ENCODE measurements at places on chromosomes 13 and 19. TPM values are rescaled to one million over a fixed set of nuclear protein-coding genes. Genes with fewer than 3 reads are reported as not detected.

The POGLUT2 gene
- total RNA-seq, result 11.1 TPM

The DCT gene
- 0.06 TPM for total RNA-seq

The TYROBP gene
- 0.96 TPM for total RNA-seq

The OSCAR gene
- 0.44 TPM for total RNA-seq

GRCh38 chr13:62173958-62174357 is 758.3 kb upstream of the PCDH20 start:
- no peak for DNase-seq

- peak; percentile 39 for DNase-seq
Measured at GRCh38 chr19:41701401-41702075, 6.9 kb upstream of the CEACAM5 start.

GRCh38 chr19:50509366-50509765 is 1.6 kb downstream of the JOSD2 start:
- no peak for DNase-seq

DNA sequence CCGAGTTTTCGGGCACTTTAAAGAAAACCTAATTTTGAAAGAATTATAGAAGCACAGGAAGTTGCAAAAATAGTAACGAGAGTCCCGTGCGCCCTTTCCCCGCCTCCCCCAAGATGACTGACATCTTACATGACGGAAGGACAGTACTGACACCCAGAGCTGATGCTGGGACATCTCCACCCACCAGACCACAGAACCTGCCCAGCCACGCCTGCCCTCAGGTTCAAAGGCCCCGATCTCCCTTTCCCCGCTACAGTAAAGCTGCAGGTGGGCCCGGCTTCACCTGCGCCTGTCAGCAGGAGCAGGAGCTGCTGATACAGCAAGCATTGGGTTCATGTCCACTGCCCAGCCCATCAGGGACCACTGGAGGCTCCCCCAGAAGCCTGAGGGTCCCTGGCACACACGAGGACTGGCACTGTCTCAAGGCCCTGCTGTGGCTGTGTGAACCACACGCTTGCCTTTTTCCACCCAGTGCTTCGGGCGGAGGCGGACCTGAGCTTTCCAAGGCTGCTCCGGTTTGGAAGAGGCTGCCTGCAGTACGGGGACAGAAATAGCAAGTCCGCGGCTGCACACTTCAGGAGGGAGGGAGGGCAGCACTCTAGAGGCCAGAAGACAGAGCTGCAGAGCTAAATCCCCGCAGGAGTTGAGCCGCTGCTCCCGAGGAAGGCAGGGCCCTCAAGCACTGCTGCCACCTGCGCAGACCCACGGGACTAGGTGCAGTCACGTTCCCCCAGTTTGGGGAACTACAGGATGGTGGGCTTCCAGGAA is 8.7 kb downstream of the MAP2K2 start:
- DNase-seq, result peak; percentile 91

GRCh38 chr13:68667863-68668262 is 1437.7 kb upstream of the PCDH9 start:
- DNase-seq, result no peak

- no peak for DNase-seq
Measured at GRCh38 chr19:47429140-47429793, 9.9 kb upstream of the MEIS3 start.

DNA sequence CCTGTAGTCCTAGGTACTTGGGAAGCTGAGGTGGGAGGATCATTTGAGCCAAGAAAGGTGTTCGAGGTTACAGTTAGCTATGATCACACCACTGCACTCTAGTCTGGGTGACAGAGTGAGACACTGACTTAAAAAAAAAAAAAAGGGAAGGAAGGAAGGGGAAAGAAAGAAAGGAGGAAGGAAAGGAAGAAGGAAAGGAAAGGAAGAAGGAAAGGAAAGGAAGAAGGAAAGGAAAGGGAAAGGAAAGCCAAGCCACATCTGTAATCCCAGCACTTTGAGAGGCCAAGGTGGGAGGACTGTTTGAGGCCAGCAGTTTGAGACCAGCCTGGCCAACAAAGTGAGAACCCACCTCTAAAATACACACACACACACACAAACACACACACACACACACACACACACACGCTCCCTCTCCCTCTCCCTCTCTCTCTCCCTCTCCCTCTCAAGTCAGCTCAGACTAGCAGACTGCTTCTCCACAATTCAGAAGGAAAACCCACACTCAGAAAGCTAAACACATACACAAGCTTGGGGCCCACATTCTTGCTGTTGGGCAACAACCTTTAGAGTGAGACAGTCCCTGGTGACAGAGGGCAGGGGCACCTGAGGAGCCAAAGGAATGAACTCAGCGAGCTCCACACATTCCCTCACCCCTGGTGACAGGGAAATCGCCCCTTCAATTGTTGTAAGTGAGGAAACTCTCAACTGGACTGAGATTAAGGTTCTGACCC is 2.7 kb downstream of the ZNF709 start:
- no peak for DNase-seq

- DNase-seq, result no peak
Measured at GRCh38 chr19:33919291-33919690, 122.6 kb downstream of the KCTD15 start.
